Mesothelial cell of epicardium (in vitro differentiated cells): ENCODE measurements at places on chromosomes 3 and 15.
A peak's percentile ranks its signal among the peaks of the same experiment; 100 is the strongest.

- no peaks in the 10 kb centered on the region for H3K4me1 ChIP-seq
- H3K27ac ChIP-seq = no peak within 1 kb of the TSS
- no peak within 1 kb of the TSS for H3K4me3 ChIP-seq
- H3K27me3 ChIP-seq = no peaks in the 10 kb centered on the region
- no peak for DNase-seq
These were observed at the start of gene SPATA12 for GRCh38 chr3:57060089-57060821. SPATA12 (plus strand) TSS chr3:57060664; CDS start chr3:57073695, 13,031 bp downstream.

DNA sequence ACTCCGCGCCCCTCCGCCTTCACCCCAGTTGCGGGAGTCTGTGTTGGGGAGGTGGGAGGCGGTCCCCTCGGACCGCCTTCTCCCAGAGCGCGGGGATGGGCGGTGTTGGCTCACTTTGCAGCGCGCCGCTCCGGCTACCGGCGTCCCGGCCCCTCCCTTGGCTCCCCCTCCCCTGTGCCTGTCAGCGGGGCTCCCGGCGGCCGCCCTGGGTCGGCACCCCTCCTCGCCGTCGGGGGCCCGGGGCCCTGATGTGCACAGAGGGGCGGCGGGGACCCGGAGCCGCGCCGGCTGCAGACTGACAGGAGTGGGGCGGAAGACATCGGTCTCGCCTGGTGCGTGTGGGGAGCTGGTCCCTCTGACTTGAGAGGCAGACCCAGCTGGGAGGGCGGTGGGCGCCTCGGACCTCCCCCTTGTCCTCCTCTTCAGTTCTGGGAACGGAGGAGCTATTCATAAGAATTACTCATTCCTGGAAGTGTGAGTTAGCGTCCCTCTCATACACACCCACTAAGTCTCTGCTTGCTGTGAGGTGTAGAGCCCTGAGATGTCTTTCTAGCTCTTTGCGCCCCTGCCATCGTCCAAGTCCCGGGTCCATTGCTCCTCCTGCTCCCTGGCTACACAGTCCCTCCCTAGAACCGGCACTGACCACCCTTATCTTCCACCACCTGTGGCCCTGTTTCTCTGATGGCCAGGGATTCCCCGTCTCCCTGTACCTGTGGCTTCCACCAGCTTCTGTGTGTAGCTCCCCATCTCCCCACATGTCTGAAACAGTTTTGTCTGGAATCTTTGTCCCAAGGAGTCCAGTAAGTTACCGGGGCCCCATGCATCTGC is 42.3 kb upstream of the ROPN1 start:
- peak overlapping the region; percentile 19 for H3K27ac ChIP-seq
- peaks cover 21% of the 10 kb centered on the region for H3K4me1 ChIP-seq
- H3K27me3 ChIP-seq = peaks cover 21% of the 10 kb centered on the region
- H3K36me3 ChIP-seq = no peaks in the 10 kb centered on the region

- peaks cover 2% of the 10 kb centered on the region for H3K36me3 ChIP-seq
- no peaks in the 10 kb centered on the region for H3K27me3 ChIP-seq
- DNase-seq = no peak
- no peak overlapping the region for H3K4me3 ChIP-seq
These were observed 52.5 kb downstream of the SH3BP5 start for GRCh38 chr3:15279671-15280402.

DNA sequence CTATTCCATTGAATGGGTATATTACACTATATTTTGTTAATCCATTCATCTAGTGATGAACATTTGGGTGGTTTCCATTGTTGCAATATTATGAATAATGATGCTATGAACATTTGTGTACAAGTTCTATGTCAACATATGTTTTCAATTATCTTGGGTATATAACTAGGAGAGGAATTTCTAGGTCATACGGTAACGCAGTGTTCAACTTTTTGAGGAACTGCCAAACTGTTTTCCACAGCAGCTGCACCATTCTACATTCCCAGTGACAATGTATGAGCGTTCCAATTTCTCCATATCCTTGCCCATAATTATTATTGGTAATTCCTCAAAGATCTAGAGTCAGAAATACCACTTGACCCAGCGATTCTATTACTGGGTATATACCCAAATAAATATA is 24.1 kb upstream of the RORA start:
- H3K27me3 ChIP-seq = peaks cover 10% of the 10 kb centered on the region
- no peaks in the 10 kb centered on the region for H3K4me1 ChIP-seq
- H3K27ac ChIP-seq = no peak overlapping the region

GRCh38 chr3:151356794-151357462 is 27.6 kb upstream of the P2RY13 start:
- no peaks in the 10 kb centered on the region for H3K27me3 ChIP-seq
- H3K36me3 ChIP-seq = peaks cover 4% of the 10 kb centered on the region
- DNase-seq = no peak
- H3K27ac ChIP-seq = no peak overlapping the region
- no peaks in the 10 kb centered on the region for H3K4me1 ChIP-seq

DNA sequence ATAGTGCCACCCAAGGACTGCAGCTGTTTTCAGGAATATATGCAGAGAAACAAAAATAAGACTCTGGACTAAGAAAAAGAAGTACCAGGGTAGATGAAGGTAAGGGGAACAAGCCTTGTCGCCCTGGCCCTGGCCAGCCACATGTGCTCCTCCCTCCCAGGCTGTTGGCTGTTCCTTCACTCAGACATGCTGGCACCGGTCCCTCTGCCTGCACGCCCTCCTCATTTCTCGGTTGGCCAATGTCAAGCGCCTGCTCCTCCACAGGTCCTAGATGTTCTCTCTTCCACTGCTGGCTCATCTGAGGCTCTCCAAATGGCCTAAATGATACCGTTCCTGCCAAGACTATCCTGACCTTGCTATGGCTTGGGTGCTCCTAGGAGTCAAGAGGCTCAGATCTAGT is 288.4 kb upstream of the LYSMD4 start:
- no peak for DNase-seq
- no peak overlapping the region for H3K4me3 ChIP-seq
- H3K4me1 ChIP-seq = peaks cover 47% of the 10 kb centered on the region
- H3K27ac ChIP-seq = peak overlapping the region; percentile 60
